ENCODE measurements at places on chromosomes 1 and 21.

GRCh38 chr1:73761559-73761958, 436.4 kb downstream of the LRRIQ3 start:
- H3K27me3 ChIP-seq, result no peaks in the 10 kb centered on the region
- no peaks in the 10 kb centered on the region for H3K36me3 ChIP-seq
- H3K4me1 ChIP-seq, result no peaks in the 10 kb centered on the region
- no peak overlapping the region for H3K4me3 ChIP-seq

DNA sequence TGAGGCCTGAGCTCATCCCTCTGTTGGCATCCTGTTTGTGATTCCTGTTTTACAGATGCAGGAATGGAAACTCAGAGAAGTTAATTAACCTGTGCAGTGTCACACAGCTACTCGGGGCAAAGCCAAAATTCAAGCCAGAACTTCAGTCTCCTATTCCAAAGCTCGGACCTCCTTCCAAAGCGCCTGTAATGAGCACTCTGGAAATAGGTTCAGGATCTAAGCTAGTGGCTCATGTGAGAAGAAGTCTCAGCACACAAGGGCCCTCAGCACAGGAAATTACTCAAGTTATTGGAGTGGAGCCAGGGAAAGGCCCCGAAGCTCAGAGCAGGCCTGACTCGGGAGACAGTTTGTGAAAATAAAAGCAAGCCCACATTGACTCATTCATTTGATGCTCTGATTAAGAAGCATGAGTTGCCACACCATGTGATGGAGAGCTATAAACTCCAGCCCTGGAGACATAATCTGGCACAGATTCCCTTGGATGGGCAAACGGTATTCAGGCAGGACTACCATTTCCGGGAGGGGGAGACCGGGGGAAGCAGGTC, 50.6 kb upstream of the LYST start:
- H3K4me3 ChIP-seq, result no peak overlapping the region
- H3K27ac ChIP-seq, result peak overlapping the region; percentile 95
- H3K27me3 ChIP-seq, result no peaks in the 10 kb centered on the region

DNA sequence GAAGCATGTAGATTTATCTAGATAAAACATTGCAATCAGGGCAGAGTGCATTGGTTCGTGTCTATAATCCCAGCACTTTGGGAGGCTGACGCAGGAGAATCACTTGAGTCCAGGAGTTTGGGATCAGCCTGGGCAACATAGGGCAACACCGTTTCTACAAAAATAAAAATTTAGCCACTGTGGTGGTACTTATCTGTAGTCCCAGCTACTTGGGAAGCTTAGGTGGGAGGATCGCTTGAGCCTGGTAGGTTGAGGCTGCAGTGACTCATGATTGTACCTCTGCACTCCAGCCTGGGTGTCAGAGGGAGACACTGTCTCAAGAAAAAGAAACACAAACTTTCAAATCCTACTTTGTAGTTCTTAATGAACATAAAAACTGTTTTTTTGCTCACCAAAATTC, 64.2 kb upstream of the RCC1 start:
- H3K4me1 ChIP-seq, result peaks cover 4% of the 10 kb centered on the region
- no peaks in the 10 kb centered on the region for H3K36me3 ChIP-seq
- no peak overlapping the region for H3K4me3 ChIP-seq
- H3K27me3 ChIP-seq, result no peaks in the 10 kb centered on the region
- DNase-seq, result no peak
- no peak overlapping the region for H3K27ac ChIP-seq

GRCh38 chr1:111705841-111706240, 33.4 kb downstream of the INKA2 start:
- no peak overlapping the region for H3K27ac ChIP-seq
- H3K4me1 ChIP-seq, result peaks cover 6% of the 10 kb centered on the region
- no peak overlapping the region for H3K4me3 ChIP-seq
- H3K27me3 ChIP-seq, result no peaks in the 10 kb centered on the region
- no peak for DNase-seq

DNA sequence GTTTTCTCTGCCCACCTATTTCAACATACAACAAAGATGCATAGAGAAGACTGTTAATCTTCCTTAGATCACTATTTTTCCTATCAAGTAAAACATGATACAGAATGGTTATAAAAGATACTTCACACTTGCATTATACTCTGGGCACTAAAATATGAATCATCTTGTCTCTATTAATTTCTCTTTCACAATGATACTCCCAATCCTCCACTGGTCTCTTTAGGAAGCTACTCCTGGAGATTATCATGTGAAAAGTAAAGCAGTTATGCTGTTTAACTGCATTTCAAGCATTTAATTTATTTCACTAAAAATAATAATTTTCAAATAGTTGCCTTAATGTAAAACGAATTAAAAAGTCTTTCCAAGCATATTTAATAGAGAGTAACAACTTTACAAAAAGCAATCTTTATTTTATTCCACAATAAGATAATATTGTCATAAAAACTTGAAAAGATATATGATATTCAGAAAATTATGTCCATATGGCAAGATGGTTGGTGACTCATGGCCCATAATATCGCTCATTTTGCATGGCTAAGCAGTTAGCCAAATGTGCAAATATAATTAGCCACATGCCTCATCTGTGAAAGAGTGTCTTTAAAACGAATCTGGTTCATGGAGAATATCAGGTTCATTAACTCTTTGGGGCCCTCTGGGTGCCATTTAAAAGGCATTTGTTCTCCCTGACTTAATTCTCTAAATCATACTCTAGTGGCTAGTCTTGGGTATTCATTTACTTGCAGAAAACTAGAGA, 1569.0 kb upstream of the B3GALT2 start:
- no peak overlapping the region for H3K27ac ChIP-seq
- DNase-seq, result no peak
- H3K27me3 ChIP-seq, result no peaks in the 10 kb centered on the region
- no peaks in the 10 kb centered on the region for H3K4me1 ChIP-seq

DNA sequence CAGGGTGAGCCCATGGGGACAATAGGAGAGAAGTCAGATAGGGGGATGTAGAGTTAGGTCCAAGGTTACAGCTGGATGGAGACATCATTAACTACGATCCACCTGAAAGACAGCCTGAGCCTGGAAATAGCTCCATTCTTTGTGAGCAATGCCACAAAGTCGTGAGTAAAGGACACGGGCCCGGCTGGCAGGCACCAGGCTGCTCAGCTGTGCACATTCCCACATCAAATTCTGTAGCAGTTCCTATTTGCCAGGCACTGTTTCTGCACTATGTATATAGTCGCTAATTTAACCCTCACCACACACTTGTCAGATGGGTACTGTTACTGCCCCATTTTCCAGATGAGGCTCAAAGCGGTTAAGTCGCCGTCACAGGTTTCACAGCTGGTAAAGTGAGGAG, 338.0 kb upstream of the KAZN start:
- H3K27me3 ChIP-seq, result peaks cover 11% of the 10 kb centered on the region
- H3K4me3 ChIP-seq, result no peak overlapping the region
- no peaks in the 10 kb centered on the region for H3K36me3 ChIP-seq
- H3K4me1 ChIP-seq, result no peaks in the 10 kb centered on the region
- no peak for DNase-seq

All from mesenchymal stem cell (in vitro differentiated cells and primary cell).